Keratinocyte (primary cell): ENCODE measurements at places on chromosomes 1 and 21. TPM values are rescaled to one million over a fixed set of nuclear protein-coding genes. Genes with fewer than 3 reads are reported as not detected.

DNA sequence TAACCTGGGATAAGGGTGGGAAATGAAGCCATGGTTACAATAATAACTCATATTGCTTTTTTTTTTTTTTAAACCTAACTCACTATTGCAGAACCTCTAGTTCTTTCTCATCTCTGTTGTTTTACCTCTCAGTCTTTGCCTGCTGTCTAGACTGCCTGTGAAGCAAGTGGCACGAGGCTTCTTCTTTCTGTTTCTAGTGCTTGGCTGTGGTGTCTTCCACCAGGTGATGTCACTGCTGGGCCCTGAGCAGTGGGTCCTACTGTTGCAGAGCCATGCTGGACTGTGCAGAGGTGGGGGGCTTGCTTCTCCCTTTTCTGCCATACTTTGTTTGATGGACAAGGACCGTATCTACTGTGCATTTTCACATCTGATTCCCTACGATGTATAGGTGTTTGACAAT is 51.7 kb downstream of the ZNF326 start:
- no peak overlapping the region for H3K27ac ChIP-seq
- no peaks in the 10 kb centered on the region for H3K36me3 ChIP-seq
- peaks cover 4% of the 10 kb centered on the region for H3K4me1 ChIP-seq
- H3K27me3 ChIP-seq: no peaks in the 10 kb centered on the region
- H3K4me3 ChIP-seq: no peak overlapping the region

GRCh38 chr1:66523562-66523961 is 10.4 kb upstream of the SGIP1 start:
- H3K27ac ChIP-seq: no peak overlapping the region
- no peak overlapping the region for H3K4me3 ChIP-seq
- peaks cover 11% of the 10 kb centered on the region for H3K4me1 ChIP-seq
- no peaks in the 10 kb centered on the region for H3K36me3 ChIP-seq

DNA sequence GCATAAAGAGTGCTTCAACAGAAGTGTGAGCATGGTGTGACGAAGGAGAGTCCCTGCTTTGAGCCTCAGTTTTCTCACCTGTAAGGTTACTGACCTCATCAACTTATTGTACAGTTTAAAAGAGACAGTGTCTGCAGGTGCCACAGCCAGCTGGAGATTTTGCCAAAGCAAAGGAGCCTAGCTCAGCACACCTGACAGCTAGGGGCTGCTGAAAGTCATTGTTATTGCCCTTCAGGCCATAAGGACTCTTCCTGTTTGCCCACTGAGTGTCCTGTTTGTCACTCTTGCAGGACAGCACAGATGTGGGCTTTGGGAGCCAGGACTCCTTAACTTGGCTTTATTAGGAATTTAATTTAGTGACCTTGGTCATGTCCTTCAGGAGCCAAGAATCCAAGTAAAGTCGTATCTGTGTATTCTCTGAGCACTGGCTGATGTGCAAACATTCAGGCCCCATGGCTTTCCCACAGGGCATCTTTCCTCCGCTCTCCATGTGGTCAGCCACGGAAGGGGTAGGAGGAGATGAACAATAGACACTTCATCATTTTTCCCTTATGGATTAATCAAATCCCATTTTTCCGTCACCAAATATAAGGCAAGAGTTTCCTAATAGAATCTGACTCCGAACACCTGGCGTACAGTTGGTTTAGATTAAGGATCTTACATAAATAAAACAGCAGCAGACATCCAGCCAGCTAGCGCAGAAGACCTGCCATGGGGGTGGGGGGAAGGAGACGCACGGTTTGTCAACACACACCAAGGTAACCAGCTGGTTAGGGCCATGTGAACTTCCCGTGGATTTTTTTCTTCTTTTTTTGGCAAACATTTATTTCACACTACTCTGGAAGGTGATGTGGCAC is 43.1 kb upstream of the KANK4 start:
- DNase-seq: no peak
- H3K27me3 ChIP-seq: peaks cover 5% of the 10 kb centered on the region
- no peaks in the 10 kb centered on the region for H3K36me3 ChIP-seq
- no peak overlapping the region for H3K4me3 ChIP-seq

GRCh38 chr1:201085902-201086735 is 26.1 kb downstream of the CACNA1S start:
- H3K36me3 ChIP-seq: no peaks in the 10 kb centered on the region
- H3K27me3 ChIP-seq: peaks cover 3% of the 10 kb centered on the region
- DNase-seq: no peak
- no peak overlapping the region for H3K27ac ChIP-seq

DNA sequence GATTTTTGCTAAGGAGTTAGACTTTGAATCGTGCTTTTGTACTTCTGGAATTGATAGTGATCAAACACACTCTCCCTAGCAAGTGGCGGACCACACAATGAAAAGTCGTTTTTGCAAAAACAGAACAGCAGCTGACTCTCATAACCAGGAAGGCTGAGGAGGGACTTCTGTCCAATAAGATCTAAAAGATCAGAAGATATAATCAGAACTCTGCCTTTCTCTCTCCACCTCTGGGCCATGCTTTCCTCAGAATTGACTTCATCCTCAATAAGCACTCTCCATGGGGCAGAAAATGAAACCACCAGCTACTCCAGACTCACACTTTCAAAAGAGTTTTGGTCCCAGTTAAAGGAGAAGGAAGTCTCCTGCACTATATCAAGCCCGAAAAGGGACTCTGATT is 55.3 kb upstream of the SAMD13 start:
- no peaks in the 10 kb centered on the region for H3K4me1 ChIP-seq
- H3K36me3 ChIP-seq: no peaks in the 10 kb centered on the region
- H3K27me3 ChIP-seq: no peaks in the 10 kb centered on the region

DNA sequence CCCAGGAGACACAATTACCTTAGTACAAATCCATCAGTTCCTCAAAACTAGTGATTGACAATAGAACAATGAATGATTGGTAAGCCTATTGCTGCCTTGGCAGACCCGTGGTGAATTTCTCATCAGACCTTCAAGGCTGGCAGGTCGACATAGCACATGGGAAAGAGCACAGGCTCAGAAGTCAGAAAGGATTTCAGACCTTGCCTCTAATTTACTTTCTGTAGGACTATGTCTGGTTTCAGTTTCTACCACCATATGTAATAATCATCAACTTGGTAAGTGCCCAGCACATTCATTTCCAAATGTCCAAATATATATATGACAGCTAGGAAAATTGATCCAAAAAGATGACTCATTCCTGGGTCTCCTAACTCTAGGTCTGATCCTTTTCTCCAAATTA is 62.5 kb upstream of the GRHL3 start:
- no peaks in the 10 kb centered on the region for H3K4me1 ChIP-seq
- no peak overlapping the region for H3K4me3 ChIP-seq
- no peak overlapping the region for H3K27ac ChIP-seq
- no peaks in the 10 kb centered on the region for H3K27me3 ChIP-seq
- H3K36me3 ChIP-seq: no peaks in the 10 kb centered on the region

The PLA2G4A gene
- 11.9 to 46.4 TPM (median 29.2 TPM) in 3 replicates for polyA plus RNA-seq

The SLC25A34 gene
- 0.28 to 0.80 TPM (median 0.46 TPM) in 3 replicates for polyA plus RNA-seq

- no peaks in the 10 kb centered on the region for H3K27me3 ChIP-seq
- H3K4me3 ChIP-seq: no peak overlapping the region
- H3K4me1 ChIP-seq: peaks cover 19% of the 10 kb centered on the region
- H3K27ac ChIP-seq: no peak overlapping the region
Measured at GRCh38 chr1:38076455-38076854, 29.9 kb upstream of the POU3F1 start.

- no peak overlapping the region for H3K27ac ChIP-seq
- no peaks in the 10 kb centered on the region for H3K4me1 ChIP-seq
- no peak for DNase-seq
- H3K36me3 ChIP-seq: no peaks in the 10 kb centered on the region
- H3K4me3 ChIP-seq: no peak overlapping the region
Measured at GRCh38 chr1:241460098-241460873, 59.3 kb downstream of the FH start.

DNA sequence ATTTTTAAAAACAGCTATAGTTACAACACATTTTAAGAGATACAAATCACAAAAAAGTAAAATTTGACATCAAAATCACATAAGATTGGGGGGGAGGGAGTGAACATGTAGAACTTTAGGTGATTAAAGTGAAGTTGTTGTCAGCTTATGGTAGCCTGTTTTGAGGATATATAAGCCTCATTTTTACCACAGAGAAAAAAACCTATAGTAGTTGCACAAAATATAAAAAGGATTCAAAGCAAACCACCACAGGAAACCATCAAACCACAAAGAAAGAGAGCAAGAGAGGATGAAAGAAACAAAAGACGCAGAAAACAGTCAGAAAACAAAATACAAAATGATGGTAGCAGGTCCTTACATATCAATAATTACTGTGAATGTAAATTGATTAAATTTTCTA is 291.9 kb upstream of the DEPDC1 start:
- no peak overlapping the region for H3K27ac ChIP-seq
- DNase-seq: no peak
- no peaks in the 10 kb centered on the region for H3K4me1 ChIP-seq

- no peaks in the 10 kb centered on the region for H3K36me3 ChIP-seq
- no peak for DNase-seq
- no peaks in the 10 kb centered on the region for H3K27me3 ChIP-seq
- no peak overlapping the region for H3K4me3 ChIP-seq
- H3K27ac ChIP-seq: no peak overlapping the region
Measured at GRCh38 chr1:48506870-48507269, 34.9 kb upstream of the SPATA6 start.

The HSD11B1 gene
- 2.7 to 7.4 TPM (median 3.4 TPM) in 3 replicates for polyA plus RNA-seq

- peak within 1 kb of the TSS; percentile 97 for H3K4me3 ChIP-seq
- peak within 1 kb of the TSS; percentile 98 for H3K27ac ChIP-seq
- H3K4me1 ChIP-seq: peaks cover 16% of the 10 kb centered on the region
- no peaks in the 10 kb centered on the region for H3K27me3 ChIP-seq
- no peak for DNase-seq
Measured at GRCh38 chr21:33541756-33542639, at the start of gene GART. Gene GART (minus strand): TSS chr21:33542117. CDS start chr21:33539315, 2,802 bp downstream.

GRCh38 chr1:24732186-24732885 is 12.9 kb upstream of the CLIC4 start:
- H3K4me1 ChIP-seq: peaks cover 5% of the 10 kb centered on the region
- no peak for DNase-seq
- no peaks in the 10 kb centered on the region for H3K27me3 ChIP-seq

The TP73 gene
- polyA plus RNA-seq: 0.10 to 0.23 TPM (median 0.14 TPM) in 3 replicates

GRCh38 chr1:210690236-210690635 is 361.5 kb downstream of the HHAT start:
- H3K27me3 ChIP-seq: no peaks in the 10 kb centered on the region
- H3K27ac ChIP-seq: no peak overlapping the region
- DNase-seq: no peak
- H3K4me3 ChIP-seq: no peak overlapping the region
- H3K36me3 ChIP-seq: no peaks in the 10 kb centered on the region
- H3K4me1 ChIP-seq: no peaks in the 10 kb centered on the region

The NCMAP gene
- 0.02 to 0.05 TPM in 2 of 3 replicates, not detected in the other for polyA plus RNA-seq

GRCh38 chr1:168455764-168456163 is 88.0 kb downstream of the XCL2 start:
- no peak for DNase-seq

The CHIT1 gene
- 0.14 TPM in 1 of 3 replicates, not detected in the others for polyA plus RNA-seq

The GBP6 gene
- polyA plus RNA-seq: 4.7 to 16.3 TPM (median 9.4 TPM) in 3 replicates

The C1orf94 gene
- 0.05 TPM in 1 of 3 replicates, not detected in the others for polyA plus RNA-seq

- H3K4me1 ChIP-seq: no peaks in the 10 kb centered on the region
- no peak for DNase-seq
- no peak overlapping the region for H3K27ac ChIP-seq
- no peaks in the 10 kb centered on the region for H3K36me3 ChIP-seq
- H3K4me3 ChIP-seq: no peak overlapping the region
- no peaks in the 10 kb centered on the region for H3K27me3 ChIP-seq
Measured at GRCh38 chr1:9500756-9501754, 38.2 kb upstream of the SLC25A33 start.

GRCh38 chr1:168370586-168370985 is 89.9 kb downstream of the TBX19 start:
- H3K36me3 ChIP-seq: no peaks in the 10 kb centered on the region
- H3K27me3 ChIP-seq: peaks cover 4% of the 10 kb centered on the region
- no peak for DNase-seq

DNA sequence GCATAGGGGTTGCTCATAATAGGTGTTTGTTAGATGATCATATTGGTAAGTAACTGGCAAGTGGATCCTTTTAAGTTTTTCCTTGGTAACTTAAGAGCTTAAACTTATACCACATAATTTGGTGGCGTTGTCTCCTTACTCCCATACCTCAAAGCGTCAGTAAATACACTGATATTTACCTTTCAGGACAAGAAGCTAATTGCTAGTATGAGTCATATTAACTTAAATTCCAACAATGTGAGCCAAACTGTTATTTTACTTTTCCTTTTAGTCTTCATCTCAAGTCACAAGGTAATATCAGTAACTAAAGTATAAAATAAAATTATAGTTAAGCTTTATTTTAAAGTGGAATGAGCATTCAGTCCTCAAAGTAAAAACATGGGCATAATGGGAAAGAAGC is 9.0 kb upstream of the SH3GLB1 start:
- H3K27me3 ChIP-seq: no peaks in the 10 kb centered on the region
- no peak overlapping the region for H3K4me3 ChIP-seq
- no peak for DNase-seq
- peaks cover 7% of the 10 kb centered on the region for H3K4me1 ChIP-seq

The LRRC53 gene
- not detected in 3 replicates for polyA plus RNA-seq

The HFM1 gene
- polyA plus RNA-seq: not detected in 3 replicates

DNA sequence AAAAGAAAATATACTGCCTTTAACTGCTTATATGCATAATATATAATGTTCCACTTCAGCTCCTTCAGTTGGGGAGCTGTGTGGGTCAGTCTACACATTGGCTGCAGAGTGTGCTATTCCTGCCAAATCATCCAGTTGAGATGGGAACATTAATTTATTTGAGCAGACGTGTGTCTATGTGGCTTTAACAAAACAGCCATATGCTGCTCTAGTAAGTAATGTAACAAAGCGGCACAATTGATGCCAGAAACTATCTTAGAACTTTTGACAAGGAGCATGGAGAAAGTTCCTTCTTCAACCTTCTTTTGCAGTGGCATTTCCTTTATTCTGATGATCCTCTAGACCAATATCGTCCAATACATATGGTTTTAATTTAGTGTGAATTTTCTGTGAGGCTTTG is 285.9 kb upstream of the C1orf87 start:
- H3K36me3 ChIP-seq: no peaks in the 10 kb centered on the region
- no peaks in the 10 kb centered on the region for H3K4me1 ChIP-seq
- H3K4me3 ChIP-seq: no peak overlapping the region
- no peak for DNase-seq

DNA sequence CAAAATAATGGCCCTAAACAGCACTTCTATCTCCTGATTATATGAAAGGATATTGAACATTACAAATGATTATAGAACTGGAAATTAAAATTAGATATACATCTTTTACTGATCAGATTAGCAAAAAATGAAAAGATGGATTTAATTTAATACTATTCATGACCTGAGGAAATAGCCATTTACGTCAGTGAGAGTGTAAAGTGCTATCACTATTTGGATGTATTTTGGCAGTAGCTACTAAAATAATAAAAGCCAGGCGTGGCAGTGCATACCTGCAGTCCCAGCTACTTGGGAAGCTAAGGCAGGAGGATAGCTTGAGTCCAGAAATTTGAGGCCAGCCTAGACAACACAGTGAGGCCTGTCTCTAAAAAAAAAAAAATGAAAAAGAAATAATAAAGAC is 5.3 kb downstream of the C4BPB start:
- no peak for DNase-seq
- no peak overlapping the region for H3K27ac ChIP-seq
- H3K4me1 ChIP-seq: no peaks in the 10 kb centered on the region
- peaks cover 4% of the 10 kb centered on the region for H3K27me3 ChIP-seq
- H3K4me3 ChIP-seq: no peak overlapping the region

GRCh38 chr1:53986458-53986857 is 31.5 kb downstream of the LDLRAD1 start:
- peaks cover 8% of the 10 kb centered on the region for H3K4me1 ChIP-seq
- H3K27ac ChIP-seq: no peak overlapping the region
- H3K27me3 ChIP-seq: no peaks in the 10 kb centered on the region
